ENCODE measurements at places on chromosomes 2 and 18. TPM values are rescaled to one million over a fixed set of nuclear protein-coding genes. Genes with fewer than 3 reads are reported as not detected.

The SERPINB3 gene
- polyA plus RNA-seq: not detected

The SNED1 gene
- 17.0 TPM for polyA plus RNA-seq

The HOXD11 gene
- not detected for polyA plus RNA-seq

The GALM gene
- 11.0 TPM for polyA plus RNA-seq

The IL36B gene
- polyA plus RNA-seq: not detected

The C1GALT1C1L gene
- not detected for polyA plus RNA-seq

The ANKRD36B gene
- polyA plus RNA-seq: 13.9 TPM

The ANKRD44 gene
- 91.6 TPM for polyA plus RNA-seq

The ONECUT2 gene
- not detected for polyA plus RNA-seq

The SLC8A1 gene
- polyA plus RNA-seq: not detected

The DSG4 gene
- not detected for polyA plus RNA-seq

The GLI2 gene
- polyA plus RNA-seq: not detected

The TOGARAM2 gene
- 0.28 TPM for polyA plus RNA-seq

The TRAF3IP1 gene
- 6.6 TPM for polyA plus RNA-seq

The ZSWIM2 gene
- polyA plus RNA-seq: not detected

The AGXT gene
- polyA plus RNA-seq: not detected

The LIMS3 gene
- polyA plus RNA-seq: 0.85 TPM

The CKAP2L gene
- polyA plus RNA-seq: not detected

The DUSP2 gene
- 55.6 TPM for polyA plus RNA-seq

The CPLX4 gene
- not detected for polyA plus RNA-seq

The FBXO41 gene
- polyA plus RNA-seq: 3.8 TPM

The DPP10 gene
- polyA plus RNA-seq: not detected

The FOXD4L1 gene
- polyA plus RNA-seq: not detected

The GALNT13 gene
- polyA plus RNA-seq: not detected

The ITGB6 gene
- polyA plus RNA-seq: not detected

The AFF3 gene
- 85.9 TPM for polyA plus RNA-seq

The ERFE gene
- polyA plus RNA-seq: not detected

The INHA gene
- polyA plus RNA-seq: not detected

The TNFAIP6 gene
- not detected for polyA plus RNA-seq
